Effector memory CD8-positive, alpha-beta T cell (primary cell): ENCODE measurements at places on chromosomes 12 and 14.

- DNase-seq, result no peak
Observed at GRCh38 chr12:52413202-52413601, 7.1 kb upstream of the KRT82 start.

GRCh38 chr12:121233628-121234020 is 23.7 kb downstream of the P2RX4 start:
- no peak for DNase-seq

GRCh38 chr12:46814143-46814542 is 11.7 kb downstream of the SLC38A4 start:
- no peak for DNase-seq

DNA sequence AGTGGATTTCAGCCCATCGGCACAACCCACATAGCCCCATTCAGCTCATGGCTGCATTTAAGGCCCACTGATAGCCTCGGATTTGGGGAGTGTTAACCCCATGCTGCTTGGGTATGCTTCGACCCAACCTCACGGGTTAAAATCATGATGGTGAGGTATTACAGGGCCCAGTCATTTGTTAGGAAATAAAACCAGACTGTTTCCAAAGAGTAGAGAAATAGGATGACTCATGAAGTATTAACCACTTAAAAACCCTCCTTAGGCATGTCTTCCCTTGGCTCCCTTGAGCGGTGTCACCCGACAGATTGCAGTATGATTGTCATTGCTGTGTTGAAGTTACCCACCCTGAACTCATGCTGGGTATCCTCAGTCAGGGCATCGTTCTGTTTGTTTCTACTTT is 289.1 kb downstream of the CACNA1C start:
- no peak for DNase-seq

GRCh38 chr14:89484051-89484844 is 67.2 kb upstream of the FOXN3 start:
- DNase-seq, result no peak

- peak; percentile 44 for DNase-seq
Observed at GRCh38 chr14:24436355-24437019, 6.1 kb downstream of the SDR39U1 start.

DNA sequence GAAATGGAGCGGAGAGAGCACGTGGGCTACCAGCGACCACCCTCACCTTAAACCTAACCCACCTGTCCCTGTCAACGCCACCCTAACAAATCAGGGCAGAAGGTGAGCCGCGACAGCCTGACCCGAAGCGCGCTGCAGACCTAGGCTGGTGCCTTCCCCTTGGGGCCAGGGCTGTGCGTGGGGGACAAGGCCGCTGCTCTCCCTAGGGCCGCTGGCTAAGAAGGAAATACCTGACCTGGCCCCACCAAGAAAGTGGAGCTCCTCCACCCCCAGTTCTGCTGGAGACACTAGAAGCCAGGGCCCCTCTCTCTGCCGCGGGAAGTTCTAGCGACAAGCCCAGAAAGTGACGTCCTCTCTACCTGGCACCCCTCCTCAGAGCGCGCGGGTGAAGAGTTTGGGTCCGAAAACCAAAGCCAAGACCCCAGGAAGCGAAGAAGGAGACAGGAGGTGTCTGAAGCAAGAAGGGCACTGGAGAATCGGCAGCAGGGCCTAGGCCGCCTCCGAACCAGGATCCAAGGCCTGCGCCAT is 7.5 kb downstream of the SIX1 start:
- DNase-seq, result no peak

GRCh38 chr14:68211421-68211820 is 391.8 kb downstream of the RAD51B start:
- DNase-seq, result no peak

DNA sequence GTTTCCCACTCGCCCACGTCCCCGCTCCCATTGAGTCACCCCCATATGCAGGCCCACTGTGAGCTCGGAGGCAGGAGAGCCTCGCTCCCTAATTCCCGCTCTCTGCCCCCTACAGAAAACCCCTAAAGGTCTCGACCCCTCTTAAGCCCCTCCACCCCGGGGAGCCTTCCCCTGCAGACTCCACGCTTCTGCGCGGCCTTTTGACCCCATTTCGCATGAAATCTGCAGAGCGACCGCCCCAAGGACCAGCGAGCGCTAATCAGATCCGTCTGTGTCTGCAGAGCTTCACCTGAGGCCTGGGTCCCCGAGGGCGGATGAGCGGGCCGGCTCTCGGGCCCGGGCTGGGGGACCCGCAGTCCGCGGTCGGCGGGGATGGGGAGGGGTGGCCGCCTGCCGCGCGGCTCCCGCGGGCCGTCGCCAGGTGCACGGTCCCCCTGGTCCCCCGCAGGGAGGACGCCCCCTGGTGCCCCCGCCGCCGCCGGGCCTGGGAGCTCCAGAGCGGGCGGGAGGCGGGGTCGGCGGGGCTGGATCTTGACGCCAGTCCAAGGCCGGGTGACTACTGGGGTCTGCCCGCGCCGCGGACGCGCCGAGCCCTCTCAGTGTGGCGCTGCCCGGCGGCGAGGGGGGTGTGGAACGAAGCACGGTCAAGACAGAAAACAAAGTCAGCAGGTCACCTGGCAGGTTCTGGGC is 10.1 kb downstream of the BMP4 start:
- DNase-seq, result no peak

GRCh38 chr12:40681148-40681547 is 11.1 kb upstream of the CNTN1 start:
- no peak for DNase-seq

DNA sequence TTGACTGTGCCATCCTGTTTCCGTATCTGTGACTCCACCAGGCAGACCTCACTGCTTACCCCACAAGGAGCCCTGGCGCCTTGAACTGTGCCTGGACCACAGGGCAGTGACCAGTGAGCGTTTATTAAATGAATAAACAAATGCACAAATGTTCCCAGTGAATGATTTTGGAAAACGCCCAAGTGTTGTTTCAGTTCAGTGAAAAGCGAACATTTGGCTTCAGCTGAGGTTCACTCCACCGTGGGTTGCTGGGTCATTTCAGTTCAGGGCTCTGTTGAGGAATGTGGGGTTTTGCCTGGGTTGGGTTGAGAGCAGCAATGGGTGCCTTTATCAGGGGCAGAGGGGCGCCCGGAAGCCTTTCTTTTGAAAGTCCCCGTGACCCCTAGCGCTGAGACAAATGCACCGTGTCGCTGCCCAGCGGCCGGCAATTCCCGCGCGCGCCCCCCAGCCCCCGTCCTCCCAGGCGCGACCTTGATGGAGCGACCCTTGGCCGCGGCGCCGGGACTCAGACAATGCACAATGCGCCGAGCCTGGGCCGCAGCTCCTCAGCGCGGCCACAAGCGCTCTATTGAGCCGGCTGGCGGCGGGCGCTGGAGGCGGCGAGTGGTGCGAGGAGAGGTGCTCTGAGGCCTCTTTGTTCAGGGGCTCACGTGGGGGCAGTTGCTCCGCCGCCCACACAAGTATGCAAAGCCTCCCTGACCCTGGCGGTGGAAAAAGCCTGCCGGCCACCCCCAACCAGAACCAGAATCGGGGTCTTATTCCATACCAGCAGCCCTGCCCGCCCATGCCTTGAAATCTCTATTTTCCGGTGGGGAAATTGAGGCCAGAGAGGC is 40.5 kb upstream of the CLMN start:
- DNase-seq, result no peak

DNA sequence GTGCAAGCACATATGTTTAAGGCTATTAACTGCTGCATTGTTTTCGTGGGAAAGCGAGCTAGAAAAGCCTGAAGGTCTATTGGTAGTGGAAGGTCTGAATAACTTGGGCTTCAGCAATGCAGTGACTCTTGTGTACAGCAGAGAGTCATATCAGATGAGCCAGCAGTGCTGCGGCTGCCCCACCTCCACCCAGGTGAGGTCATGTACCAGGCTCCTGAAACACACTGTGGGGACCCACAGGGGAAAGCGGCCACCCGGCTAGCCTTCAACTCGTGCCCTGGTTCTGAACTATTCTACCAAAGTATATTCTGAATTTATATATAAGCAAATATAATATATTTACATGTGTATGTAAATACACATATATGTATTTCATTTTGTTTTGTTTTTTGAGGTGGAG is 12.7 kb upstream of the RAN start:
- DNase-seq, result no peak

GRCh38 chr14:59154373-59154772 is 34.1 kb upstream of the DAAM1 start:
- no peak for DNase-seq

DNA sequence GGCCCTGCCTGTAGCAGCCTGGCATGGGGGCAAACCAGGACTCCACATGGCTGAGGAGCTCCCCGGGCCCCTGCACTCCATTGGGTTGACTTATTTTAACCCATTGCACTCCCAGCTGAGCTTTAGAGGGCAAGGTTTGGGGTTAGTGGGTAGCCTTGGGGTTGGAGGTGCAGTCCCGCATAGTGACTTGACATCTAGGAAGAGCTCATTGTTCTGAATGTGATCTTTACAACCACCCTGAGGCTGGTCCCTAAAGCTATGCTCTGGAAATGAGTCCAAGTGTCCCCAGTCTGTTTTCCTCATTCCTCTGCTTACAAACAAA is 36.4 kb downstream of the NFKBIA start:
- no peak for DNase-seq

GRCh38 chr14:40842816-40843215 is 763.9 kb upstream of the LRFN5 start:
- DNase-seq, result no peak

DNA sequence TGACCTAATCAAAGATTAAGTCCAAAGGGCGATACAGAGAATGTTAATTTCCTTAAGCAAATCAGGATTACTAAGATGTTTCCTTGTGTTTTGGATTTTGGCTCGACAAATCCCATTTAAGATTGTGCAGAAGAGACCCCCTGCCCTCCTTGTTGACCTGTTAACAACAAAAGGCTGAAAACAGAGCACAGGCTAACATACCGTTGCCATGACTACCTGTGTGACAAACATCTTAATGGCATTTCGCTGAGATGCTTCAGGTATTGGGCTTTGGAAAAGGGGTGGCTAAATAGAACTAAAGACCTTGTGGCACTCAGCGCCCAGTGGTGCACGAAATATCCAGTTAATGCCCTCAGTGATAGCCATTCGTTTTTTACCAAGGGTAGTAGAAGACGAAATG is 1532.3 kb upstream of the TMEM132C start:
- DNase-seq, result no peak

DNA sequence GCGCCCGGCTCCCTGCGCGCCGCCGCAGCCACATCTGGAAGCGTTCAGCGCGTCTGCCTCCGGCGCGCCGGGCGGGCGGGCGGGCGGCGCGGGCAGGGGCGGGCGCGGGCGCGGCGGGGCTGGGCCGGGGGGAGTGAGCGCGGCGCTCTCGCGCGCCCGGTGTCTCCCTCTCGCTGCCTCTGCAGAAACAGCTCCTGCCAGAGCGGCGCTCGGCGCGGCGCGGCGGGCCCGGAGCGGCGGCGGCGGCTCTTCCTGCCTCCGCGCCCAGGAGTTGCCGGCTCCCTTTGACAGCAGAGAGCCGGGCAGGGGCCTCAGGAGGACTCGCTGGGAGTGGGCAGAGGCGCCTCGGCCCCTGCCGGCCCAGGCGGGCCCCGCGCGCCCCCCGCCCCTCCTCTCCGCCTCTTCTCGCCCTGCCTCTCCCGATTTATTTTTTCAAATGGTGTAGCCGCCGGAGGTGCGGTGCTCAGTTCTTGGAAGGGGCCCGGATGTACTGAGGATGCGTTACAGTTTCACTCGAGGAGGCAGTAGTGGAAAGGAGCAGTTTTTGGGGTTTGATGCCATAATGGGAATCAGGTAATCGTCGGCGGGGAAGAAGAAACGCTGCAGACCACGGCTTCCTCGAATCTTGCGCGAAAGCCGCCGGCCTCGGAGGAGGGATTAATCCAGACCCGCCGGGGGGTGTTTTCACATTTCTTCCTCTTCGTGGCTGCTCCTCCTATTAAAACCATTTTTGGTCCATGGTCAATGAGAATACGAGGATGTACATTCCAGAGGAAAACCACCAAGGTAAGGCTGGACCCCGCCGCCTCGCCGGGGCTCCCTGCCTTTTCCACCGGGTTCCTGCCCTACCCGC is at the start of gene CACNA1C:
CACNA1C (plus strand) TSS at position 162 of the 853 bp plus-strand sequence; CDS start at position 738, 576 bp downstream.
- no peak for DNase-seq

- DNase-seq, result no peak
Observed at GRCh38 chr12:89363084-89363483, 10.8 kb upstream of the DUSP6 start.

- DNase-seq, result no peak
Observed at GRCh38 chr12:3473171-3473570, 17.8 kb upstream of the PRMT8 start.

GRCh38 chr14:29558516-29558915 is 369.1 kb downstream of the PRKD1 start:
- no peak for DNase-seq

DNA sequence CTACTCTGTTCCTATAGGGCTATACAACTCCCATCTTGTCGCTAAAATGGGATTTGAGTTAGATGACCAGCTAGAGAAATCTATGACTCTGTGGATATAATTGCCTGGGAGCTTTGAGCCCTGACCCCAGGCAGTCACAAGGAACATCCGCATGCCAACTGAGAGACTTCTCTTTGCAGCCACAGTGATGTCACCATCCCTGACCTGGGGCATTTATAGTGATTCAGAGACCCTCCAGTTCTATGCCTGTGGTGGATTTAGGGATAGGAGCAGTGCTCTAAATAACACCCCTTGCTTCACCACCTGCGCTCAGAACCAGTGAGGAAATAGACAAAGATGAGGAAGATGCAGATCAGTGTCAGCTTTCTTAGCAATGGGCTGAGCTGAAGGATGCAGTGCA is 86.2 kb downstream of the RIN3 start:
- no peak for DNase-seq

GRCh38 chr12:50190859-50191258 is 23.7 kb upstream of the CERS5 start:
- no peak for DNase-seq

GRCh38 chr12:43840338-43840737 is 4.5 kb downstream of the TMEM117 start:
- DNase-seq, result no peak

GRCh38 chr14:26143057-26143456 is 454.8 kb downstream of the NOVA1 start:
- no peak for DNase-seq

GRCh38 chr12:44118946-44119345 is 283.1 kb downstream of the TMEM117 start:
- DNase-seq, result no peak

GRCh38 chr12:32002848-32003493 is 43.8 kb downstream of the RESF1 start:
- DNase-seq, result no peak

DNA sequence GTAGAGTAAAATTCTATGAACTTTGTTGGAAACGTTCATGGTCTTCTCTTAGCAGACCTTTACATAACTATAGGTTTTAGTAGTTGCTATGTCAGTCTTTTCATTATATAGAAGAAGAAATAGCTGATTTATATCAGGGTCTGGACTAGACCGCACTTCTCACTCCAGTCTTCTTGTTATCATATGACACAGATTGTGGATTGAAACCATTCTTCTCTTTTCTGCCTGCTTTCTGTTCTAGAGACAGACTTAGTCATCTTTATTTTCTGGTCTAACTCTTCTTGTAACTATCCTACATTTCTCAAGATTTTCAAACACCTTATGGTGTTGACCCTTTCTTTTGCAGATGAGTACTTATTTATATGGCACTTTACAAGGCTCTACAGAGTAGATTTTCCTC is 55.7 kb downstream of the PCNX1 start:
- DNase-seq, result no peak

DNA sequence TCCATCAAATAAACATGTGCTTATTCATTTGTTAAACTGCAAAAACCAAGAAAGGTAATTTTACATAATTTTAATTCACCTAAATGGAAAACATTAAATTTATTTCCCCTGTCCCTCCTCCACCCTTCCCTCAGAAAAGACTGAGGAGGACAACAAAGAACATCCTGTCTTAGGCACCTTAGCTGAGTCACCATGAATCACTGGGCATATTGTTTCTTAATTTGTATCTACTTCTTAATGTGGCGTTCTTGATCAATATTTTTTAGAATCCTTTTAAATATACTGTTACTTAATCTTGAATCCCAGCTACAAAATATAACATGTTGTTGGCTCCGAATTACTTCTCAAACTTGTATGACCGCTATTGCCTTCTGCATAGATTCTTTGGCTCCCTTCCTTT is 23.5 kb downstream of the SIX6 start:
- no peak for DNase-seq
